ENCODE measurements at places on chromosomes 4 and X.

DNA sequence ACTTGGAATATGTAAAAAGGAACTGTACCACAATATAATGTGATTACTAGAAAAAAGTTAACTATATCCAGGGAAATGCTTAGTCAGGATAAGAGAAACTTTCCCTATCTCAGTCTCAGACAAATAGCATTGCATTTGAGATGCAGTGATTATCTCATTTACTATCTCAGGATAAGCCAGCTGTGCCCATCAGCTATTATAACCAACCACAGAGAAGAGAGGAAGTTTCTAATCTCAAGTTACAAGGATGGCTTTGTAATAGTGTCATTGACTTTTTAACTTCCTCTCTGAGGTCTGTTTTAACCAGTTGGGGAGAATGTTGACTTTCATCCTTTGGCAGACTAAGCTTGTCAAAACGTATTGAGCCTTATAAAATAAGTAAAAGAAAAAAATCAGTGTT, 56.5 kb downstream of the SNX25 start:
- peak; percentile 90 for DNase-seq

- no peak for DNase-seq
These were observed 685 bp upstream of the TNIP2 start for GRCh38 chr4:2756691-2757350.

DNA sequence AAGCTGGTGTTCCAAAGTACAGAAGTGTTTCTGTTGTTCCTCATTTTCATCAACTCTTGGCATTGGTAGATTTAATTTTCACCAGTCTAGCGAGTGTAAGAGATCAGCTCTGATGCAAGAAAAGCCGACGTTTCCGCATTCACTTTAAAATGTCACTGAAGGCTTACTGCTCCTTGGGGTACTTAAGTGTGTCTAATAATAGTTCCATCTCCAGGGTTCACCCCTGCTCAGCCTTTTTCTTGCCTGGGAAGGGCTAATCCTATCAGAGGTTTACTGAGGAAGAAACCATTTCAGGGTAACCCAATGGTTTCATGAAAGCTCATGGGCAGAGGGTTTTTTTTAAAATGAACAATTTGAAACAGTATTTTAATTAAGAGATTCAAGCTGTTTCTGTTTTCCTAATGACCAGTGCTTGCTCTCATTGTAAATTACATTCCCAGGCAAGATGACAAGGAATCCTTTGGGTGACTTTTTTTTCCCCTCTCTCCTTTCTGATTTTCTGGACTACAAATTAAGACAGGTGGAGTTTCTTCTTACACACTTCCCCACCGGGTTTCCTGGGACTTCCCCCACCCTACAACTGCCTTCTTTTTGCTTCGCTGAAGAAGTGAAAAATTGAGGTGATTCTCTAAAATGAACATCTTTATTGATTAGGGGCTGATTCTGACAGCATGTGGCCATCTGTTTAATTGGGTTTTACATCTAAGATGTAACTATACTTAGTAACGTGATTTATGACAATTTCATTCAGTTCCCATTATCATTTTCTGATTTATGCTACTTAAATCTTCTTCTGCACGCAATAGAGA, 78.7 kb upstream of the CBLL2 start:
- DNase-seq, result no peak

- DNase-seq, result no peak
These were observed 20.7 kb downstream of the MFAP3L start for GRCh38 chr4:170005472-170005871.

DNA sequence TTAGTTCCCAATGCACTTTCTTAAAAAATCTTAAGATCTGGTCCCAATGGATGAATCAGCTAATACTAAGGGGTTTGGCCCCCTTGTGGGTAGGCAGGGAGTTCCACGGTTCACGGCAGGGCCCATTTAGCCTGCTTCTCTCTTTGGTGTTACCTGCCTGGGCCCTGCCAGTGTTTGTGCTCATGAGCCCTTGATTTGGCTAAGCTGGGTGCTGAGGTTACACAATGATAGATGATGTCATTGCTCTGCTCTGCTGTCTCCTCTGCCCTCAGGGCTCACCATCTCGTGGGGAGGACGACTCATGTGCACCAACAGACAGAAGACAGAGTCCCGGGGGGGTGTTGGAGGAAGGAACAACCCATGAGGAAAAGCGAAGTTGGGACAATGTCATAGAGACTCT, 24.4 kb downstream of the RTL5 start:
- no peak for DNase-seq

- DNase-seq, result no peak
These were observed 196.3 kb upstream of the HHIP start for GRCh38 chr4:144449611-144450010.

DNA sequence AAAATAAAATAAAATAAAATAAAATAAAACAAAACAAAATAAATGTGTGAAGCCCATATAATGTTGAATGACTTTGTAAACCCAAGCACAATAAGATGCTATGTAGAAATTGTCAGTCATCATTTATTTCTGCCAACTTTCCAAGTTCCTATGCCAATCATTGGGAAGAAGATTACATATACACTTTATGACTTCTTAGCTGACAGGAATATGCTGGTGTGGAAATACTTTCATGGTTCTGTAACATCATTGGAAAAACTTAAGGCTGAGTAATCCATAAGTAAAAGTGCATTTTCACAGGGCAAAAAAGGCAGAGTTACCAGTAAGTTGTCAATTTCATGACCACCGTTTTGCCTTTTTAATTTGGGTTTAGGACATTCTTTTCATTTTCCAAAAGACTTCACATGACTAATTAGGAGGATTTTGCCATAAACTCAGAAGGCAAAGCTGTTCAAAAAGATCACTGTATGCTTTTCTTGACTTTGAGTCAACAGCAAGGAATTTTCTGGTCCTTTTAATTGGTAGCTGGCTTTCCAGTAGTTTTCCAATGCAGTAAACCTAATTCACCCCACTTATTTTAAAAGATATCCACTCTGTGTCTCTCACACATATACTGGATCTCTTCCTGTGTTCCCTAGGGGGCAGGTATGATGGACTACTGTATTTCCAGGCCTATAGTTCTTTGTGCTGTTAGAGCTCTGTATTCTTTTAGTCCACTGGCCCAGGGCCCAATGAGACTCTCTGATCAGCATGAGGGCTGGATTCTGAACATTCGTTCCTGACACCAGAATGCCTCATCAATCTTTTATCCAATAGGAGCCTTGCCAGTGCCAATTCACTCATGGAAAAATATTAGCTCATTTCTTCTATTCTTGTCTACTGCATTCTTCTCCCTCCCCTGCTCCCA, 26.2 kb upstream of the SCRG1 start:
- DNase-seq, result no peak

GRCh38 chr4:133493776-133494175, 344.7 kb downstream of the PCDH10 start:
- no peak for DNase-seq

DNA sequence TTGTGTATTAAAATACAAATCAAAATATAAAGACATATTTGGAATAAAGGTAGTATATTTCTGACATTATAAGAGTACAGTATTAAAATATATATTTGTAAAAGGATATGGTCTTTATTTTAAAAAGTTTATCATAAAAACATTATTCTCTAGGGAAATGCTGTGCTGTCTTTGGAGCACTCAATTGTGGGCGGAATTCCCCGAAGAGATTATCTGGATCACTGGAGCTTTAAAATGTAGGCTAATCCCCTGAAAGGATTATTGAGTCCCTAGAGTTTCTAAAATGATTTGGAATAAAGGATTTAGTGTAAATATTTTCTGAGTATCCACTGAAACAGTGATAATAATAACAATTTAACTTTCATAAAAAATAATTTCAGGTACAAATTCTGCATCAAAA, 1239.4 kb downstream of the TECRL start:
- DNase-seq, result no peak

GRCh38 chr4:168388890-168389289, 70.3 kb upstream of the DDX60 start:
- no peak for DNase-seq

- no peak for DNase-seq
These were observed 18.1 kb upstream of the C4orf36 start for GRCh38 chr4:86910369-86910768.

DNA sequence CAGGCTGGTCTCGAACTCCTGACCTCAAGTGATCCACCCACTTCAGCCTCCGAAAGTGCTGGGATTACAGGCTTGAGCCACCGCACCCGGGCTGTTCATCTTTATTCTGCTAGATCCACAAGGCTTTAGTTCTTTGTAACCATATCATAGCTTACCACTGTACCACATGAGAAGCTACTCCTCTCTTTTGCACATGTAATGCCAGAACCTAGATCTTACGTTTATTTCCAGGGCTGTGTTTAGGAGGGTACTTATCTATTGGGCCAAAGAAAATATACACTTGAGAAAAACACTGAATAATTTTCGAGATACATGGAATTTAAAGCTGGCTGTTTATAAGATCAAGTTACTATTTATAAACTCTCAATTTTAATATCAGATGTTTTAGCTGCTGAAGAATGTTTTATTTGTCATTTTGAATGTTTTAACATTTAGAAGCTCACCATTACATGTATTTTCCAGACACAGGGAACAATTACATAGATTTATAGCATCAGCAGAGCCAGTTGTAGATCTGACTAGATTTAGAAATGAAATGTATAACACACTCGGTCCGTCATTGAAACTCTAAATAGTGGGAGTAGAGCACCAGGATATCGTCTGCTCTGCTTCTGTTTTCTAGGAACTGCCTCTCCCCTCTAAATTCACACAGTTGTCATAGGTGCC, 155.3 kb upstream of the HAND2 start:
- DNase-seq, result no peak

DNA sequence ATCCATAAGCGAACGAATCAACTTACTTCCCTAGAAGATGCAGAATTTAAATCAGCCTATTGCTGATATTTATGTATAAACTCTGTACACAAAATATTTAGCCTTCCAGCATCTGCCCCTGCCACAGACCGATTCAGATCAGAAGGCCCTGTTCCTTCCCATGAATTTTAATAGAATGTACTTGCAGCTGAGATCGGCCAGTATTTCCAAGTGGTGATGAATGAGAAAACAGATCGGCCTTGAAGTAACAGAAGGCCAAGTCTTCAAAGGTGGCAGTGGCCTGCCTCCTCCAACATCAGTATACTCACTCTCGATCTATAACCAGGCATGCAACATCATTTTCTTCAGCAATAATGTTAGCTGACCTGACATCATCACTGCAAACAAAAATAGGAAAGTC, 66.4 kb downstream of the PRKG2 start:
- no peak for DNase-seq

DNA sequence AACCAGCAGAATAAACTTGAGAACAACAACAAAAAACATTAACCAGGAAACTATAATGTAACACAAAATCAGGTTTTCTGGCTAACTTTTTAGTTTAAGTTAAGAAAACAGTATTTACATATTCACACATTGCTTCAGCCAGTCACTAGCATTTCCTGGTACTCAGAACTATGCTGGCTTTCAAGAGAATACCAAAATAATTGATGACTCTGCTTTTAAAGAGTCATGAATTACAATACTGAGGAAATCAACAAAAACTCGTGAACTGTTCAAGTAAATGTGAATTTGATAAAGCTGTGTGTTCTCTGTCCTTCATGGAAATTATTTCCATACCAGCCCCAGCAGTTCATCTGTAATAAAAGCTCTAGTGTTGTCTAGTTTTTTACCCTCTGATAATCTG, 27.4 kb downstream of the PRSS12 start:
- no peak for DNase-seq
